ENCODE measurements at places on chromosomes 1 and 21.

- DNase-seq, result peak; percentile 94
These were observed 440 bp downstream of the PIGP start for GRCh38 chr21:37072274-37072987.

- DNase-seq, result no peak
These were observed 337.2 kb upstream of the PROX1 start for GRCh38 chr1:213650603-213651002.

DNA sequence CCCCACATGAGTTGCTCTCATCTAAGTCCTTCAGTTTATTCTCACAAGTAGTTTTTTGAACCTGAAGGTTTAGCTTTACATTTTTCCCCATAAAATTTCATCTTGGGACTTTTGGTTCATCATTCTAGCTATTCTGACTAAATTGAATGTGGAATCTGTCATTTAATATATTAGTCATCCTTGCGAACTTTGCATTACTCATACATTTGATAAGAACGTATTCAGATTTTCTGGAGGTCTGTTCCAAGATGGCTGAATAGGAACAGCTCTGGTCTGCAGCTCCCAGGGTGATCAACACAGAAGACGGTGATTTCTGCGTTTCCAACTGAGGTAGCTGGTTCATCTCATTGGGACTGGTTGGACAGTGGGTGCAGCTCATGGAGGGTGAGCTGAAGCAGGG lies 59.8 kb upstream of the CSF1 start:
- no peak for DNase-seq

DNA sequence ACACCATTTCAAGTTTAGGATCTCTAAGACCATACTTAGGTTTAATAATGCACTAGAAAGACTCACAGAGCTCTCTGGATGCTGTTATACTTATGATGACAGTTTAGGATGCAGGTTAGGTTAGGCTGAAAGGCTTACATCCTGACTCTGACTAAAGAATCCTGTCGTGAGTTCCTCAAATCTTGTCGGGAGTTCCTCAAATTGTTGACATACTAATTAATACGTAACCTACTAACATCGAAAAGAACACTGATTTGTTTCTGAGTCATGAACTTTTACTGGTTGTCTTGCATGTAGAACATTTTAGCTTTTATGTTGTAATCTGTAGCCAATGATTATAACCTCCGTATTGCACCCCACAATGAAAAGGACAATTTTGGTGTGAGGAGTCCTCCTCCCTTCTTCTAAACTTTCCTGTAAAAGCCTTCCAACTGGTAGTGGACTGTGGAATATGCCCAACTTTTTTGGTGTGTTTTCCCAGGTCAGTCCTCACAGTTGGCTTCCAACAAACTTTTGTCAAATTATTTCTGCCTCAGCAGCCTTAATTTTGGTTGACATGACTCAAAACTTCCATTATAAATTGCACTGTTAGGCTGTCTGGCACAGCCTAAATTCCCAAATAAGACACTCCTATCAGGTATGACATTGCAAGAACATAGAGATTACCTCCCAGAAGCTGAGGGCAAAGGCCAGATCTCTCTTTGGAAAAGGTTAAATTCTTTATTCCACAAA lies 107.9 kb upstream of the PALMD start:
- DNase-seq, result no peak

- DNase-seq, result peak; percentile 96
These were observed 116.3 kb downstream of the AK5 start for GRCh38 chr1:77398152-77398551.

DNA sequence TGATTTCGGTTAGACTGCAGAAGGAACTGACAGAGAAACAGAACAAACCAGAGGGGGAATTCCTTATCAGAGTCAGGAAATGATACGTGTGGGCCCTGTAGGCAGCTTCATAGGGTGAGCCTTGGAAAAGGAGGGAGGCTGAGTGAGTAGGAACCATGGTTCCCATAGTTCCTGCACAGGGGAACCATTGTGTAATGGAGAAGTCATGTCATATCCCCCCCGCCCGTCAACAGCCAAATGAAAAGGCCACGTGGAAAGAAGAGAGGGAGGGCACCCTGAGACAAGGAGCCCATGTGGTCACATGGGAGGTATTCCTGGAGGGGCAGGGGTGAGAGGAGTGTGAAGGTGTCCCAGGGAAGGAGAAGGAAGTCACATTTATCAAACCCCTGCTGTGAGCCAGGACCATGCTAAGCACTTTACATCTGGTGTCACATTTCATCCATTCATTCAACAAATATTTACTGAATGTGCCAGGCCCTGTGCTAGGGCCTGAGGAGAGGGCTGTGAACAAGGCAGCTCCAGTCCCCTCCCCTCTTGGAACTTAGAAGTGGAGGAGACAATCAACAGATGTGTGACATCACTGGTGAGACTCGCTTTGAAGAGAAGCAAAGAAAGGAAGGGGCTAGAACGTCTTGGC lies 15.7 kb upstream of the FGR start:
- DNase-seq, result no peak

DNA sequence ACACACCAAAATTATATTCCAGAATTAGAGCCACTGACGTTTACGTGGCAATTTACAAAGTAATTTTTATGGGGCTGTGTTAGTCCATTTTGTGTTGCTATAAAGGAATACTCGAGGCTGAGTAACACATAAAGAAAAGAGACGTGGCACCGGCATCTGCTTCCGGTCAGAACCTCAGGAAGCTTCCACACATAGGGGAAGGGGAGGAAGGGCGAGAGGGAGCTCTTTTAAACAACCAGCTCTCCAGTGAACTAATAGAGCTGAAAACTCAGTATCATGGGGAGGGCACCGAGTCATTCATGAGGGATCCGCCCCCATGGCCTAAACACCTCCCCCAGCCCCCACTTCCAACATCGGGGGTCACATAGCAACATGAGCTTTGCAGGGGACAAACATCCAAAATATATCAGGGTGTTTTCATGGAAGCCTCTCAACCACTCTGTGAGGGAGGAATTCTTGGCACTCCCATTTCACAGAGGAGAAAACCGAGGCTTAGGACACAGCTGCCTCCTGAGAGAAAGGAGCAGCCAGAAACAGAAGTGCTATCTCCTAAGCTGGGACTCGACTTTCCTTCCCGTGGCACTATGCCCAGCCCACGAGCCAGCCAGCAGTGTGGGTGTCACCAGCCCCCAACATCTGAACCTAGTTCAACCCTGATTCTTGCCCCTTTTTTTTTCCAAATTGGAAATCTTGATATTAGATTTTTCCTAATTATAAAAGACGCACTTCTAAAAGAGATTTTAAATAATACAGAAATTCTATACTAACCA lies 29.2 kb downstream of the MIS18A start:
- no peak for DNase-seq

DNA sequence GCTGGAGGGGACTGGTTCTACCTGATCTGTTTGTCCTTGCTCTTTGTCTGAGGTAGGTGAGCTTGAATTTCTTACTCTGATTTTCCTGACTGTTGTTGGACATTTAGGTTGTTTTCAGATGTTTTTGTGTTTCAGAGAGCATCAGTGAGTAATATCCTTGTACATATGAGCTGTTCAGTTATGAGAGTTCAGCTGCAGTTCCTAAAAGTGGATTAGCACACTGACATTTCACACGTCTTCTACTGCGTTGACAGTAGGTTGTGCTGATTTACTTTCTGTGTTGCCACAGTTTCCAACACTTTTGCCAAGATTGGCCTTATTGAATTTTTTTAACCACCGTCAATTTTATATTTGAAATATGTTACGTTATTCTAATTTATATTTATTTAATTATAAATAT lies 27.7 kb downstream of the CXADR start:
- DNase-seq, result no peak

GRCh38 chr21:45264912-45265515 lies 22.7 kb downstream of the POFUT2 start:
- DNase-seq, result no peak

- DNase-seq, result no peak
These were observed 24.8 kb upstream of the AGPAT3 start for GRCh38 chr21:43840259-43840658.

DNA sequence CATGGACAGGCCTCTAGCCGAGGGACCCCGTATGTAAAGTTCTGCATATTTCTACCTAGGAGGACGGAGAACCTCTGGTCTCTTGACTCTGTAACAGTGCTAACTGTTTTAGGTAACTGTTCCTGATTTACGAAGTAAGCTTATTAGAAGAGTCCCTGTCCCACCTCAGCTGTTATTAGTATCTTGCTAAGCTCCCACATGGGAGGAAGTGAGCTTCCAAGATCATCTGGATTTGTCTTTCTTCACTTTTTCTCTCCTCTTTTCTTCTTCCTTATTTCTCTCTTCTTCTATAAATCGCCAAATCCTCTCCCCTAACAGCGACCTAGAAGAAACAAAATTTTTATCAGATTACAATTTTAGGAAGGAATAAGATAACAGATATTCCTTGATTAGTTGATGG lies 4.4 kb downstream of the CD53 start:
- no peak for DNase-seq

DNA sequence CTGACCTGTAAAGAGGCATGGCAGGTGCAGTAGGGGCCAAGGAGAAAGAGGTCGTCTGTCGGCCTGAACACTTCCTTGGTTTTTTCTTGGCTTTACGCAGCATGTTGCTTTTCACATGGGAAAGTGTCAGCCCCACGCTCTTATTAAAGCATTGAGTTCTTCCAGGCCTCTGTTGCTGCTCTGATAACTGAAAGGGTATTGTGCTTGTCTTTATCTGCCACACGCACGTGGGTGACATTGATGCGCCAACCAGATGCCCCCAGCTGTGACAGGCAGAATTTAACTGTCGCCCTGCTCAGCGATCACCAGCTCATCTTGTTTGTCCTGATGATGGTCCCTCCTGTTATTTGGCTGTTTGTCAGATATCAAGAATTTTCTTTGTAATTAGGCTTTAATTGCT lies 76.5 kb downstream of the GALNT2 start:
- no peak for DNase-seq

Measured in NCI-H2227 treated with DMSO at 0.1 percent for 48 hours (cell line).